ENCODE measurements at places on chromosomes 3 and 15.

- DNase-seq, result no peak
These were observed 65.9 kb upstream of the ARHGEF3 start for GRCh38 chr3:56867671-56868070.

DNA sequence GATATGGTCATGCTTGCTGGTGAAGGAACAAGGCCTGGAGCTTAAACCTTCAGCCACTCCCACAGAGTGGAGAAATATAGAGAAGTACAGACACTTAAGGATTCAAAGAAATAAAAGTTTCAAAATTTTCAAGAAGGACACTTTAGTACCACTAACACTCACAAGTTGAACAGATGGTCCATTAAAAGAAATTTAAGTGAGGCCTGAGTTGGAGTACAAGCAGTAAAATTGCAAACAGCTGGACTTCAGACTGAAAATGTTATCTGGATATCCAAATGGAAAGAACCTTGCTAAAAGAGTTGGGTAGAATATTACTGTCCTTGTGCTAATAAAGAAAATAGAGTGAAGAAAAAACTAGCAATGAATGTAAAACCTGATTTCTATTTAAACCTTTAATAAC is 397.1 kb upstream of the KCNMB2 start:
- no peak for DNase-seq

GRCh38 chr3:142259359-142259758 is 34.0 kb upstream of the GK5 start:
- no peak for DNase-seq

DNA sequence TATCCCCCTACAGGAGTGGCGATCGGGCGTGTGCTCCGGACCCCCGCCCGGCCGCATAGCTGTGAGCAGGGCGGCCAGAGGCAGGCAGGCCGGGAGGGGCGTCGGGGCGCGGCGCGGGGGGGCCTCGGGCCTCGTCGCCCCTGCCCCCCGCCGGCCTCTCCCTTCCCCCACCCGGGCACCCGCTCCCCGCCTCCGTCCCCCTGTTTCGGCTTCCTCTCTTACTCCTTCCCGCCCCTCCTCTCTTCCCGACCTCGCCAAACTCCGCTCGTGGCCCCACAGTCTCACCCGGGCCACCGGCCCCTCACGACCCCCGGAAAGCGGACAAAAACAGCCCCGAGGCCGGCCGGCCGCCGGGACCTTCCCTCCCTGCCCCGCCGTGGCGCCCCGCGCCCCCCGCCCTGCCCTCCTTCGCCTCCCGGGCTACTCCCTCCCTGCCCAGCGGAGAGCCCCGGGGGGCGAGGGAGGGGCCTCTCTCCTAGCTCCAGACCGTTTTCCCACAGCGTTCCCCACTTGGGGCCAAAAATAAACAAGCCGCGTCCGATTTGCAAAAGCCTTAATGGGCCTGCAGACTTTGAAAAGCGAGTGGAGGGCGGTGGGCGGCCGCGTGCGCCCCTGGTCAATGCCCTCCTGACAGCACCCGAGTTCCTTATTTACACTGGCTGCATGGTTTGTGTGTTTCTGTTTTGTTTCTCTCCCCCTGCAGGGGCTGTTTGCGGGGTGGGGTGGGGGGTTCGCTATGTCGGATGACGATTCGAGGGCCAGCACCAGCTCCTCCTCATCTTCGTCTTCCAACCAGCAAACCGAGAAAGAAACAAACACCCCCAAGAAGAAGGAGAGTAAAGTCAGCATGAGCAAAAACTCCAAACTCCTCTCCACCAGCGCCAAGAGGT is 1.0 kb downstream of the UBE2E1 start:
- no peak for DNase-seq

- no peak for DNase-seq
These were observed 125.0 kb downstream of the CHSY1 start for GRCh38 chr15:101126618-101127505.

Measured in CD4-positive, alpha-beta T cell treated with Interleukin-10 for 1 hour (primary cell).